Activated T-cell treated with anti-CD3 and anti-CD28 coated beads, Interleukin-2, amount 50 U/mL, for 72 hours (primary cell): ENCODE measurements at places on chromosomes 2 and 18. TPM values are rescaled to one million over a fixed set of nuclear protein-coding genes. Genes with fewer than 3 reads are reported as not detected.

- H3K4me3 ChIP-seq, result no peak overlapping the region
- no peak for DNase-seq
- no peak overlapping the region for H3K27ac ChIP-seq
- H3K36me3 ChIP-seq, result no peaks in the 10 kb centered on the region
- H3K4me1 ChIP-seq, result no peaks in the 10 kb centered on the region
- no peaks in the 10 kb centered on the region for H3K27me3 ChIP-seq
Observed at GRCh38 chr2:138373993-138374408, 127.6 kb upstream of the SPOPL start.

GRCh38 chr18:22032392-22032961 lies 136.9 kb upstream of the GATA6 start:
- H3K36me3 ChIP-seq, result no peaks in the 10 kb centered on the region
- no peak for DNase-seq
- no peaks in the 10 kb centered on the region for H3K27me3 ChIP-seq
- no peak overlapping the region for H3K27ac ChIP-seq
- H3K4me3 ChIP-seq, result no peak overlapping the region
- H3K4me1 ChIP-seq, result no peaks in the 10 kb centered on the region

DNA sequence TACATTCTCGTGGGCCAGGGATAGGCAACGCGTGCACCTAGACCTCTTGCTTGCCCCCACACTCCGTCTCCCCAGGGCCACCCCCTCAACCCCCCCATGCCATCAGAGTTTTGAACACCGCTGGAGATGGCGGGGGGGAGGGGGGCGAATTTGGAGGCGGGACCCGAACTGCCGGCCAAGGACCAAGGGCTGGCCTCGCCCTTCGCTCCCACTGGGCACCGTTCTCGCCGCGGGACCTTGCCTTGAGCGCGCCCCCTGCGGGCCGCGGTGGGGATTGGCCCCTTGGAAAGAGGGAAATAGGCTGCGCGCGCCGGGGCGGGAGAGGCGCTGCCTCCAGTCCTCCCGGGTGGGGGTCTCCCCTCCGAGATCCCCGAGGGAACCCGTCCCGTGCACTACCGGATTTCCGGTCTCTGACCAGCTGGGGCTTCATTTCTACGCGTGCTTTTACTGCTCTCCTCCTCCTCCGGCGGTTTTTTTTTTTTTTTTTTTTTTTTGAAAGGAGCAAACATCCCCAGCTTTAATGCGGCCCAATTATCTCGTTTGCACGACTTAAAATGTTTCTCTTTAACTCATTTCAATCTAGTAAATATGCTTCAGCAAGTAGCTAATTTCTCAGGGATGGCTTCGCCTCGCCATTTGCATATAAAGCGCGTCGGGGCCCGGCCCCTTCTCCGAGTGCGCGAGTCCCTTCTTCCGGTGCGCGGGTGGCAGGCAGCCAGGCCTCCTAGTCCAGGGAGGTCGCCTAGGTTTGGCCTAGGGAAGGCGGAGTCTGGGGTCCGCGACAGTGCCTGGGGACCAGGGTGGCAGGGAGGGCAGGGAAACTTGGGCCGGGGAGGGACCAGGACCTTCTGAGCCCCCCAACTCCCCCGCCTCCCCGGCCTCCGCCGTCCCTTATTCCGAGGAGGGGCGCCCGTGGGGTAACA lies 10.0 kb upstream of the GBX2 start:
- peak; percentile 51 for DNase-seq
- peaks cover 68% of the 10 kb centered on the region for H3K27me3 ChIP-seq
- H3K4me3 ChIP-seq, result peak overlapping the region; percentile 86
- H3K36me3 ChIP-seq, result no peaks in the 10 kb centered on the region
- no peaks in the 10 kb centered on the region for H3K4me1 ChIP-seq

DNA sequence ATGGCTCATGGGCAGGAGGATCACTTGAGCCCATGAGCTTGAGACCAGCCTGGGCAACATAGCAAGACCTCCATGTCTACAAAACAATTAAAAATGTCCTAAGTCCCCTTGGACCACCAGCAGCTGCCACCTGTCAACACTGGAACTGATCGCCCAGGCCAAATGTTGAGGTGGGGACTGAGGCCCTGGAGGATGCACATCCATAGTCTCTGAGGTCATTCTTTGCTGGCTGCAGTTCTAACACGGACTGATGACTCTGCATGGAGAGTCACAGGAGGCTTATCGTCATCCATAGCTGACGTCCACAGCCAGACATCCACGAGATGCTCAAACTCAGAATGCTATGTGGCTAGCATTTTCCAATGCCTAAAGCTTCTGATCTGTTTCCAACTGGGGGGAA lies 151.3 kb downstream of the BCL2 start:
- H3K27me3 ChIP-seq, result no peaks in the 10 kb centered on the region
- H3K27ac ChIP-seq, result no peak overlapping the region
- DNase-seq, result no peak

DNA sequence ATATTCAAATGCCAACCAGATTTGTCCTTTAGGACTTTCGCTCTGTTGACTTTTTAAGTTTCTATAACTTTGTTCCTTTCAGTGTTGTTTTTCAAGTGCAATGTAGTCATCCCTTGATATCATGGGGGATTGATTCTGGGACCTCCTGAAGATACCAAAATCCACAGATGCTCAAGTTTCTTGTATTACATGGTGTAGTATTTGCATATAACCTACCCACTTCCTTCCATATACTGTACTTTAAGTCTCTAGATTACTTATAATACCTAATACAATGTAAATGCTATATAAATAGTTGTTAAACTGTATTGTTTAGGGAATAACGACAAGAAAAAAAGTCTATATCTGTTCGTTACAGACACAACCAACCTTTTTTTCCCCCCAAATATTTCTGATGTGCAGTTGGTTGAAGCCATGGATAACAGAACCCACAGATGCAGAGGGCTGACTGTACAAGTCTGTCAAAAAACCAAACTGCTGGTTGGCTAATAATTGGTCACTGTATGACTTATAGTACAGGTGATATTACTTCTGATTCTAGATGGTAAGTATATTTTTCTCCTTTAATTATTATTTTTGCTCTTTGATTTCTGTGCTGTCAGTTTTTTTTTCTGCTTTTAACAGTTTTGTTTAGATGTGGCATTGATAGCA lies 201.7 kb upstream of the STON1 start:
- no peaks in the 10 kb centered on the region for H3K36me3 ChIP-seq
- H3K4me3 ChIP-seq, result peak overlapping the region; percentile 49
- DNase-seq, result no peak
- H3K27ac ChIP-seq, result no peak overlapping the region
- peaks cover 79% of the 10 kb centered on the region for H3K4me1 ChIP-seq
- H3K27me3 ChIP-seq, result no peaks in the 10 kb centered on the region

DNA sequence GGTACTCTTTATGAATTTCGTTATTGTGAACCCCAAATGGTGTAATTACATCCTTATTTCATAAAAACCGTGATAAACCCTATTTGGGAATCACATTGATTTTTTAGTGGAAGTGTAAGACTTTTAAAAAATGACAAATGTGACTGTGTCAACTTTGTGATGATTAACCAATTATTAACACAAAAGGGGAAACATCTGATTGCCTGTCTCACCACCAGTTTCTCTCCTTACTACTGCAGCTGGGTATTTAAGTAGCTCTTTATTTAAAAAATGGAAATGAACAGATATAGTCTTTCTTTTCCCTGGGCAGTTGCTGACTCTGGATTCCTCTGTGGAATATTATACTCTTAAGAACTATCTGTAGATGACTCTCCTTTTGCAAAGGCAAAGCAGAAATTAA lies 11.6 kb upstream of the RPE start:
- H3K27ac ChIP-seq, result no peak overlapping the region
- no peaks in the 10 kb centered on the region for H3K36me3 ChIP-seq
- DNase-seq, result no peak
- H3K4me3 ChIP-seq, result no peak overlapping the region
- H3K27me3 ChIP-seq, result no peaks in the 10 kb centered on the region

DNA sequence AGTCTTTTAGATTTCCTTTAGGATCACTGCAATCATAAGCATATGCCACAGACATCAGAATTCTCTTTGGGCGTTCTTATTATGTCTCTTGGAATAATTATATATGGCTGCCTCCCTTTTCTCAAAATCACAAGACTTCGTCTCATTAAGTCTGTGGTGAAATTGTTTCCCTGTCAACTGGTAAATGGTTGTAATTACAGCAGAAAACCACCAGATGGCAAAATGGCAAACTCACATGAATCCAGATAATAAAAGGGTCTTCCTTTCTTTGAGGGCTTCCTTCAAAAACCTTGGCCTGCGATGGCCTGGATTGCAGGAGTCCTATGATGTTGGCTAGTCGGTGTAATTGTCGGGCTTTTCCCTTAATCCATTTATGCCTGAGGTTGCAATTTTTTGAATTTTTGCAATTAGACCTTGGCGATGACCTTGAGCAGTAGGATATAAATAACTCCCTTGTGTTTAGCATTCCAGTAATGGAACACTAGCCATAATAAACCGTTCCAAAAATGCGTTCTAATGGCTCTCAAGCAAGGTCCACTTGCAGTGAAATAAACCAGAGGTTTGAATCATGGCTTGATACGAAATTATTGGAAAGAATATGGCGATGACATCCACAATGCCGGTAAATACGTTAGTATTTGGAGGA lies 656.4 kb downstream of the MBD2 start:
- no peak overlapping the region for H3K4me3 ChIP-seq
- DNase-seq, result peak; percentile 1
- H3K27ac ChIP-seq, result no peak overlapping the region
- no peaks in the 10 kb centered on the region for H3K27me3 ChIP-seq
- H3K4me1 ChIP-seq, result no peaks in the 10 kb centered on the region
- no peaks in the 10 kb centered on the region for H3K36me3 ChIP-seq

DNA sequence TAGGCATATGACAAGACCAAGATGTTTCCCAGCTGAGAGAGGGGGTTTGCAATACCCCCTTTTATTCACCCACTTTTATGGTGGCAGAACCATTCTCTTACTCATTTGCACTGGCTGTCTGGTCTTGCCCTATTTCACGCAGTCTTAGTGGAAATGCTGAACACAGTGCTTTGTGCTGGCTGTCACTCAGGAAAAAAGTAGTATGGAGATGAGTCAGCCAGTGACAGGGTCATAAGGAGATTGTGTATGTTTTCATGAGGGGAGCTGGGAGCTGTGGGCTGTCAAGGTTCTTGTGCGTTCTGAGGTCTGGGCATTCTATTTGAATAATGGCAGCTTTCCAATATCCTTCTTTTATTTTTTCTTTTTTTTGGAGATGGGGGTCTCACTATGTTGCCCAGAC lies 10.9 kb upstream of the CNRIP1 start:
- no peak for DNase-seq
- no peak overlapping the region for H3K27ac ChIP-seq
- H3K27me3 ChIP-seq, result peaks cover 29% of the 10 kb centered on the region
- H3K4me3 ChIP-seq, result no peak overlapping the region
- no peaks in the 10 kb centered on the region for H3K4me1 ChIP-seq

DNA sequence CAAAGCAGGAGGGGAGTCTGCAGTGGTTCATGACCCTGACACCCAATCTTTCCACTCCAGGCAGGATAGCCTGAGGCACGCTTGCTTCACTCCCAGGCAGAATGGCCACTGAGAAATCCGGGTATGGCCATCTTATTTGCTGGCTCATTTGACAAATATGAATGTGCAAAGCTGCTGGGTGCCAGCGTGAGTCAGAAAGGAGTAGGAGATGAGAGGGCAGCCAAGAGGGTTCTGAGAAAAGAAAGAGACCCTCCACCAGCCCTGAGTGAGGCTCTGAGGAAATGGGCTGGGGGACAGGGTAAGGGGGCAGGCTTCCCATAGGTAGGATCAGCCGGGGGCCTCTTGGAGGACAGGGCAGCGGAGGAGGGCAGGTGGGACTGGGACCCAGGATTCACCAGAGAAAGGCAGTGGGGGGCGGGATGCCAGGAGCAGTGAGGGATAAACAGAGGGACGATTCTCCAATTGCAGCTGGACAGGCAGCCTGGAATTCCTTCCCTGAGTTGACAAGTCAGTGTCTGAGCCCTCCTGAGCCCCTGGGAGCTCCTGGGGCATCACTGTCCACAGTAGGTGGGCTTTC lies 15.2 kb downstream of the RAMP1 start:
- no peaks in the 10 kb centered on the region for H3K36me3 ChIP-seq
- no peak overlapping the region for H3K27ac ChIP-seq
- DNase-seq, result no peak
- H3K27me3 ChIP-seq, result peaks cover 14% of the 10 kb centered on the region

- H3K4me1 ChIP-seq, result no peaks in the 10 kb centered on the region
- no peak overlapping the region for H3K27ac ChIP-seq
- no peak for DNase-seq
- no peaks in the 10 kb centered on the region for H3K27me3 ChIP-seq
- no peaks in the 10 kb centered on the region for H3K36me3 ChIP-seq
- no peak overlapping the region for H3K4me3 ChIP-seq
Observed at GRCh38 chr18:56373601-56374000, 264.8 kb downstream of the TXNL1 start.

GRCh38 chr2:220999356-220999755 lies 572.7 kb downstream of the EPHA4 start:
- no peak for DNase-seq
- no peak overlapping the region for H3K4me3 ChIP-seq
- H3K36me3 ChIP-seq, result no peaks in the 10 kb centered on the region
- no peaks in the 10 kb centered on the region for H3K4me1 ChIP-seq

- H3K4me3 ChIP-seq, result no peak overlapping the region
- no peaks in the 10 kb centered on the region for H3K36me3 ChIP-seq
- peaks cover 5% of the 10 kb centered on the region for H3K4me1 ChIP-seq
- no peak for DNase-seq
Observed at GRCh38 chr18:58937887-58938267, 73.2 kb downstream of the ZNF532 start.

- no peak overlapping the region for H3K4me3 ChIP-seq
- peaks cover 6% of the 10 kb centered on the region for H3K27me3 ChIP-seq
- peak overlapping the region; percentile 47 for H3K27ac ChIP-seq
- no peaks in the 10 kb centered on the region for H3K36me3 ChIP-seq
- peaks cover 11% of the 10 kb centered on the region for H3K4me1 ChIP-seq
Observed at GRCh38 chr2:161905389-161906046, 168.5 kb downstream of the DPP4 start.

DNA sequence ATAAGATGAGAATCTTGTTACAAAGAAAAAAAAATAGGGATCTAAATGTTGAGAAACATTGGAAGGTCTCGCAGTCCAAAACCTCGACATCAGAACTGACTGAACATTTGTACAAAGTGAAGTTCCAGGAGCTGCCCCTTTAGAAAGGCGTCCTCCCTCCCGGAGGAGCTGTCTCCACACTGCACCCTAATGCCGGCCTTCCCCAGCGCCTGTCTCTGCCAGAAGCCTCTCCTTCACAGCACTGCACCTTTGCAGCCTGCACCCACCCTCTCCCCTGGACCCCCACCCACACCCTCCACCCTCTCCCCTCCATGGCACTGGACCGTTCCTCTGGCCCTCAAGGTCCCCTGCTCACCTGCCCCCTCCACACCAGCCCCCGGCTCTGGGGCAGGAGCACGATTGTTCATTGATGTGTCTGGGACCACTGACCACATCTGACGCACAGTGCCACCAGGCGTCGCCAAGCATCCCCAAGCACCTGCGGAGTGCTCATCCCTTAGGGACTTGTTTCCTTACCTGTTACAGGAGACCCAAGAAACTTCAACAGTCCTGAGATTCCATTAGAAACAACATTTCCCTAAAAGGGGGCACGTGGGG lies 90.3 kb upstream of the SNTG2 start:
- no peak for DNase-seq
- no peaks in the 10 kb centered on the region for H3K27me3 ChIP-seq
- no peaks in the 10 kb centered on the region for H3K36me3 ChIP-seq
- H3K4me1 ChIP-seq, result peaks cover 5% of the 10 kb centered on the region
- H3K4me3 ChIP-seq, result no peak overlapping the region

- no peak for DNase-seq
- H3K4me3 ChIP-seq, result no peak overlapping the region
- H3K27me3 ChIP-seq, result no peaks in the 10 kb centered on the region
Observed at GRCh38 chr18:45330170-45330594, 285.1 kb upstream of the SLC14A2 start.

GNAL gene
- 0.55 TPM for total RNA-seq

STEAP3 gene
- total RNA-seq, result not detected

ACADL gene
- total RNA-seq, result not detected

RAD51AP2 gene
- not detected for total RNA-seq
